ENCODE measurements at places on chromosomes 2 and 18. TPM values are rescaled to one million over a fixed set of nuclear protein-coding genes. Genes with fewer than 3 reads are reported as not detected.
A peak's percentile ranks its signal among the peaks of the same experiment; 100 is the strongest.

DNA sequence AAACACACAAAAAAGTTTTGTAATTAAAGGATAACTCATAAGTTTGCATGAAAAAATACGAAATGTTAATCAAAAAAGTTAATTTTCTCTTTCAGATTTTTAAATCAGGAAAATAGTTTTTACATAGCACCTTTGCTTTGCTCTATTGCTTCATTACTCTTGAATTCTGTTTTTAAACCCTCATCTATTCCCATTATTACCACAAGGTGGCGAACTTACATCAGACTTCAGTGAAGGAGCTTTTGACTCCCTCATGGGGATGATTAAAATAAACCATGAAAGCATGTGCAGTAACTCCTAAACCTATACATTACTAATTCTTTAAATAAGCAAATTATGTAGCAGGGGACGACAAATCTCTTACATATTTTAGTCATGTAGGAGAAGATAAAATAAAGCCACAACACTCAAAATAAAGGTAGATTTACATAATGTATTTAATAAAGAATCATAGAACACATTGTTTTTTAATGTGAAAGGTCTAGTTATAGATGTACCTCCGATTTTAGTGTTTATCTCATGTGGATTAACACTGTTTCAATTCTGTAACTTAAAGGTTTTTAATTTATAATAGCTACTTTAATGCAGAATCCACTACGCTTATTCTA is 105.2 kb downstream of the NETO1 start:
- DNase-seq, result no peak

GRCh38 chr2:235382179-235382578 is 111.7 kb upstream of the AGAP1 start:
- DNase-seq, result no peak

Gene BMP10
- 0.65 TPM for total RNA-seq

Gene C2orf66
- not detected for total RNA-seq

Gene ESPNL
- total RNA-seq, result 3.0 TPM

DNA sequence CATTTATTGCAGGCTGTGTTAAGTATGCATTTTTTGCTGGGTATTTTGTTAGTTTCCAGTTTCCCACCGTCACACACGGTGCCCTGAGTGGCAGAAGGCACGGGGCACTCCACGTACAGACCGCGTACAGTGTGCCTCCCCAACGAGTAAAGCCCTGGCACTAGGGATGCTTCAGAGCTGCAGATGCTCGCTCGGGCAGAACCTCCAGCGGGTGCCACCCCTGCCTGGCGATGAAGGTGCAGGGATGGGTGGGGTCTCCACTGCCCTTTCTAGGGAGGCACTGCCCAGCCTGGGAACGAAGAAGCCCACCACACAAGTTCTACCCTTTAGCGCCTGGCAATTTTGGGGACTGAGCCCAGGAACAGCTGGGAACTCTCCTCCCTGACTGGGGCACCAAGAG is 4.1 kb downstream of the GREB1 start:
- no peak for DNase-seq

GRCh38 chr18:37913051-37913450 is 347.5 kb upstream of the CELF4 start:
- DNase-seq, result no peak

Gene SLC4A5
- total RNA-seq, result 5.3 TPM

Gene STAM2
- total RNA-seq, result 50.8 TPM

DNA sequence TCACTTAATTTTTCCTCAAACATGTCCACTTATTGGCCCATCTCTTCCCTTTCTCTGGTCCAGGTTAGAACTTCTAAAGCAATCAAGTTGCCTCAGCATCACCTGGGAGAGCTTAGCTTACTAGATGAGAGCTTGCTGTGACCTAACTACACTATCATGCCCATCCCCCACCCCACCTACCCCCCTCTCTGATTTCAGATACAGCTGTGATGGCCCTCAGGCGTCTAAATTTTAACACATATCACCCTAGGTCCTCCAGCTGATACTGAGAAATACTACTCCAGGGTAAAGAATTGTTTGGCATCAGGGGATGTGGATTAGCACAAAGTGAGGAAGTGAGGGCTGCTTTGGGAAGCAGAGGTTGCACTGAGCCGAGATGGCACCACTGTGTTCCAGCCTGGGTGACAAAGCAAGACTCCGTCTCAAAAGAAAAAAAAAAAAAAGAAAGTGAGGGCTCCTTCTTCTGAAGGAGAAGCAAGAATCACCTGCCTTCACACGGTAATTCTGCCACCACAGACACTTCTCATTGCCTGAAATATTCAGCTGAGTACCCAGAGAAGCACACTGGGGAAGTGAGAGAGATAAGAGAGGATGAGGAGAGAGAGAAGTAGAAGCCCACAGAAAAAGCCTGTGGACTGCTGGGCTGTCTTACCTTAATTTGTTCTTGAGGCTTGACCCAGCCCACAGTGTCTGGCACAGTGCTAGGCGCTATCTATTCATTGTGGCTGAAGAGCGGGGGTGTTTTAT is 263.4 kb downstream of the ASXL3 start:
- DNase-seq, result no peak

Gene ZNF892
- 4.1 TPM for total RNA-seq

Gene KCNG2
- 0.56 TPM for total RNA-seq

DNA sequence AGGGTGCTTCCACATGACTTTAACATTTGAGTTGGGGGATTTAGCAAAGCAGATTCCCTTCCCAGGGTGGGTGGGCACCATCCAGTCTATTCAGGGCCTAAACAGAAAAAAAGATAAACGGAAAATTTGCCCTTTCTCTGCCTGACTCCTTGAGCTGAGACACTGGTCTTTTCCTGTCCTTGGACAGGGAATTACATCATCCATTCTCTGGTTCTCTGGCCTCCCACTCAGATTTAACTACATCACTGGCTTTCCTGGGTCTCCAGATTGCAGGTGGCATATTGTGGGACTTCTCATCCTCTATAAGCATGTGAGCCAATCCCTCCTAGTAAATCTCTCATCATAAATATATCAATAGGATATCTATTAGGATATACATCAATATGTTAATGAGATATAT is 25.8 kb downstream of the CAPN13 start:
- DNase-seq, result no peak

GRCh38 chr2:195124391-195125079 is 532.5 kb upstream of the SLC39A10 start:
- peak; percentile 64 for DNase-seq

DNA sequence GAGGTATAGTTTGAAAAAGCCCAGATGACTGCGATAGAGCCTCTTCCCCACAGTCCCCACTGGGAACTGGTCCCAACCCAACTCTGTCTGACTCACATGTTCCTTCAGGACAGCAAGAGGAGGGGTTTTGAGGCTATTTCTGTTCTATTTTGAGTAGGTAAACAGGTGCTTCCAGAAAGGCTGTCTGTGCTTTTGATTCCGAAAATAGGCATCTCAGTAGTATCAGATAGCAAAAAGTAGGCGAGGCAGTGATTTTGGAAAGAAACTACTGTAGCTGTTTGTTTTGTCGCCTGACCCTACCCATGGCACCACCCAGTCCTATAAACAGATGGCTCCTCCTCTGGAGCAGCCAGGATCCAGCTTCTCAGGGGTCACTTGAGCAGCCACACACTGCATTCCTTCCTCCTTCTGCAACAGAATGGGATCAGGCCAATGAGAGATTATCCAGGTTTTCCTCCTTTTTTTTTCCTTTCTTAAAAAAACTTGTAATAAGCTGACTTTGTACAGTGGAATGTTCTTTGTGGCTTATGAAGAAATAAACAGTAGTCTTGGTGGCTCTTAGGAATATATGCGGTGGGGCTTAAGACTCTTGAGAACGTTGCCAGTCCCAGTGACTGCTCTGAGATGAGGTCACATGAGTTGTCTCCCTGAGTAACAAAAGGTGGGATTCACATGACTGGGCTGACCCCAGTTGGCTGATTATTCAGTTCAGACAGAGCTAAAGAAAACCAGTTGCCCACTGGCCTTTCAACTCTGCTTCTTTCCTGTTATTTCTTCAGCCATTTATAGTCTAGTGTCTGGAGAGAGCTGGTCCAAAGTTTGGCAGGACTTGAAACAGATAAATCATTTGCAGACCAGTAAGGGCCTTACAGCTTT is 98.6 kb downstream of the KCNS3 start:
- no peak for DNase-seq

- DNase-seq, result no peak
These were observed 57.3 kb upstream of the PSMD14 start for GRCh38 chr2:161250864-161251436.

DNA sequence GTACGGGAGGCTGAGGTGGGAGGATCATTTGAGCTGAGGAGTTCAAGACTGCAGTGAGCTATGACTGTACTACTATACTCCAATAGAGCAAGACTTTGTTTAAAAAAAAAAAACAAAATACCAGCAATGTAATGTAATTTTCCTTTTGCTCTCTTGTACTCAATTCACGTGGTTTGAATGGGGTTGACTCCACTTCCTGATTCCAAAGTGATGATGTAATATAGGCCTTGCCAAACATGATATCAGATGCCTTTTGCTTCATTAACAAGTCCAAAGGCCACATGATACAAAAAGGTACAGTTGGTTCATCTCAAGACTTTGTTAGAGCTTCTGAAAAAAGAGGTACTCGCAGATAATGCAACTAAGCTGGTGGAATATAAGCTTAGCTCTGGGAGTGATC is 321.8 kb downstream of the ZEB2 start:
- DNase-seq, result no peak

DNA sequence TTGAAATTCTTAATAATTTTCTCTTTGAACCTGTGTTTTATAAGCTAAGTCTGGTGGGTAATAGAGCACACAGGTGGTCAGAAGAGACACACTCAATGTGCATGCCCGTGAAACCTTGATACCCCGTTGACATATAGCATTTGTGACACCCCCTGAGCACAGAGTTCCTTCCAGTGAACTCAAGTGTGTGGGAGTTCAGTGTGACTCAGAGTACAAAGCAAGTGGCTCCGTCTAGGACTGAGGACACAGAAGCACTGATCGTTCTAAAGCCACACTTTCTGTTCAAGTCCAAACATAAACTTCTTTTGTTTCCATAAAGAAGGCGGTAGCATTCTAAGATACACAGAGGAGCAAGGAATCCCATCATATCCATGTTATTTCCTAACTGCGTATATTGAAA is 523.6 kb downstream of the PID1 start:
- DNase-seq, result no peak

DNA sequence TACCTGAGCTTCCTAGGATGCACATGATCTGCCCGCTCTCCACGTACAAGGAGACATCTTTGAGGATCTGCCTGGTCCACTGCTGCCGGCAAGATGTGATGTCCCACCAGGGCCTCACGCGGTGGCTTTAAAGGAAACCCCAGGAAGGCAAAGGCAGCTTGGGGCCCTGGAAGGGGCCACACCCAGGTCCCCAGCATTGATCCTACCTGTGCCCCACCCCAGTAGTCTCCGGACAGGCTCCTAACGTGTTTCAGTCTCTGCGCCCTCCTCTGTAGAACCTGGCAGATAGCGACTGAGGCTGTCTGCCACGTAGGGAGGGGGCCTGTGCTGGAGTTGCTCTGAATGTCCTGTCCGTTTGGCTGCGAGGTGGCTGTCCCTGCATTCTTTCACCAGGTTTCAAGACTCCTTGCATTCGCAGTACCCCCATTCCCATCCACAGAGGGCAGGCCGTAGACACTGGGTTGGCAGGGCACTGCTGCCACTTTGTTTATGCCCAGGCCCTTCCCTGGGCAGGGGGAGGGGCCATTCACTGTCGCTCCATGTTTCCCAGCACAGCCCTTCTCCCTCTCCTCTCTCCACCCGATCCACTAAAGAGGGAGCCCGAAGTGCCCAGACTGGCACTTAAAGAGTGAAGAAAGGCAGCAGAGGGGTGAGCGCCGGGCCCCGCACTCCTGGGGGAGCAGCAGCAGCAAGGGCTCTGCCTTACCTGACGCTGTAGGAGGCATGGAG is 644 bp downstream of the ABCG5 start:
- DNase-seq, result no peak

DNA sequence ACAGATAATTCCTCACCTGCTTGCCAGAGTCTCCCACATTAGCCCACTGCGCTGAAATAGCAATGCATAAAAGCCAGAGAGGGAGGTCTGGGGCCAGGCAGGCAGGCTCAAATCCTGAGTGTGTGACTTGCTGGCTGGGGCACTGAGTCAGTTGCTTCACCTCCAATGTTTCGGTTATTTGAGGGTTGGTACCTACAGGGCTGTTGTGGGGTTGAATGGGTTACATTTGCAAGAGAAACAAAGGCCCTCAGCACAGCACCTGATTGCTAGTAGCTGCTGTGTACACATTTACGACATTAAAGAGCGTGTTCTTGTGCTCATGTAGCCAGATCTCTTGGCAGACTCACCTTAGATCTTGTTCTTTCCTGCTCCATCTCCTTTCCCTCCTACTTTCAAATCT is 34.1 kb upstream of the FAM110C start:
- no peak for DNase-seq

DNA sequence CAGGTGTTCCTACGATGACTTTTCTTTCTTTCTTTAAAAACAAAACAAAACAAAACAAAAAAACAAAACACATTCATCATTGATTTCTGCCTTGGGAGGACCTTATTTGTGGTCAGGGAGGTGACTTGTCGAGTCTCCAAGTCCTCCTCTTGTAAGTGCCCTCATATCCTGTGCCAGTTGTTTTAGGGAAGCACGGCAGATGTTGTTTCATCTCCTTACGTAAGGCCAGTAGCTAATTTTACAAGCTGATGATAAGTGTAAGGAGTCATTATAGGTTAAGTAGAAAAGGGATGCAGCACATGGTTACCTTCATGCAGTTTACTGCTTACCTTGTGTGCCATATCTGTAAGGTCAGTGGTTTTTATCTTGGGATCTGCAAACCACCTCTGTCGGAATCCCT is 52.2 kb downstream of the MRPS9 start:
- no peak for DNase-seq

DNA sequence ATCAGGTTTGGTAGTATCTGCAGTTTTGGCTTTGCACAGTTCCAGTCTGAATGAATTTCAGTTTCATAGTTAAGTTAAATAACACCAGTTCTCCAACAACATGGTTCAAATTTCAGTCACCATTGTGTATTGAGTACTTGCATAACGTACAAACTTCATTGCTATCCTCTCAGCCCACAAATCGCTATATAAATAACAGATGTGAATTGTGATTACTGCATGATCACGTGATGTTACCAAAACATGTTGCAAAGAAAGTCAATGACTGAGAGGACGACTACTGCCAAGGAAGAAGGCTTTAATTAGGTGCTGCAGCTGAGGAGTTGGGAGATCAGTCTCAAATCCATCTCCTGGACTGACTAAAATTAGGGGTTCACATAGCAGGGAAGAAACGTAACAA is 48.2 kb downstream of the COL4A4 start:
- no peak for DNase-seq

GRCh38 chr2:105873721-105874120 is 129.0 kb downstream of the NCK2 start:
- no peak for DNase-seq

DNA sequence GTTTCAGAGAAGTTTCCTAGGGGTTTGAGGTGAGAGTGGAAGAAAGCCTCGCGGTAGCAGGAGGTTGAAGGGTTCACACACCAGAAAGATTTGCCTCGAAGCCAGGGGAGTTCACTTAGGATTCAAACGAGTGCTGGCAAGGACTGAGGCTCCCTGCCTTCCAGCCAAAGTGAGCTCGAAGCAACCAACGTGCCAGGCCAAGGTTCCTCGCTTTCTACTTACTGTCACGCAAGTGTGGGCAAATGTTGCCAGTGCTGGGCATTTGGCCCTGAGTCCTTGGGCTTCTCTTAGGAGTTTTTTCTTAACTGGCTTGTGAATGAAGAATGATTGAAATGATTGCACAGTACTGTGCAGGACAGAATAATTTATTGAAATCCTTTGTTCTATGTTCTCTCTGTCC is 53.6 kb downstream of the TMEM178A start:
- no peak for DNase-seq

Gene PROC
- not detected for total RNA-seq

- DNase-seq, result no peak
These were observed 859 bp upstream of the COLEC12 start for GRCh38 chr18:501406-501714.

All from posterior vena cava (tissue), 2 donors.